ENCODE measurements at places on chromosomes 5 and 9.

- DNase-seq = no peak
These were observed 42.2 kb downstream of the SECISBP2 start for GRCh38 chr9:89360465-89360864.

DNA sequence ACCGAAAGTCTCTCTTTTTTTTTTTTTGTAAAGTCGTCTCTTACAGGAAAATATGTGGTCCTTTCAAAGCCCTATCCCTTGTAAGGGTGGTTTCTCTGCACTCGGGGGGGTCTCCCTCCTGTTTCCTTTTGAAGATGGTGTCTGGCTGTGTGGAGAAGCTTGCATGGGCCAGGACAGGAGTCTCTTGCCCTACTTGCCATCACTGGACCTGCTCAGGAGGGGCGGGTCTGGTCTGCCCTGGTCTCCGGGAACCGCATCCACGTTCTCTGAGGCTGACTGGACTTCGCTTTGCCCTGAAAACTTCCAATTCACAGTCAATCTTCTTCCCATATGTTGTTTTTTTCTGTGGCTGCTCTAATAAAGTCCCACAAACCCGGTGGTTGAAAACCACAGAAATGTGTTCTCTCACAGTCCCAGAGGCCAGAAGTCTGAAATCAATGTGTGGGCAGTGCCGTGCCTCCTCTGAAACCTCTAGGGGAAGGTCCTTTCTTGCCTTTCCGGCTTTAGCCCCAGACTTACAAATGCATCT is 92.9 kb upstream of the IER5L start:
- DNase-seq = no peak

DNA sequence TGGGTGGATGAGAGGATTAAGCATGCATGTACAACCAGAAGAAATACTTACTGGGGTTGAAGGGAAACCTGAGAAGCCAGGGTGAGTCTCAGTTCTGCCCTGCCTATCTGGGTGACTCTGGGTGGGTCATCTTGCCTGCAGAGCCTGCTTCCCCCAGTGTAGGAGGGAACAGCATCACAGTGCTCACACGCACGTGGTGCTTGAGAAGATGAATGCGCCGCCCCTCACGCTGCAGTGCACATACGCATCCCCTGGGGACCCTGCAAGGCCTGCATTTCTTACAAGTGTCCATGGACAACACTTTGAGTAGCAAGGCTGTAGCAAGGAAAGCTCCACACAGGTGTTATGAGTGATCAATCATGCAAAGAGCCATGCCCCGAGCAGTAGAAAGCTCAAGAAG is 18.7 kb upstream of the GABBR2 start:
- no peak for DNase-seq

GRCh38 chr5:154757814-154758406 is 2.7 kb downstream of the LARP1 start:
- no peak for DNase-seq

DNA sequence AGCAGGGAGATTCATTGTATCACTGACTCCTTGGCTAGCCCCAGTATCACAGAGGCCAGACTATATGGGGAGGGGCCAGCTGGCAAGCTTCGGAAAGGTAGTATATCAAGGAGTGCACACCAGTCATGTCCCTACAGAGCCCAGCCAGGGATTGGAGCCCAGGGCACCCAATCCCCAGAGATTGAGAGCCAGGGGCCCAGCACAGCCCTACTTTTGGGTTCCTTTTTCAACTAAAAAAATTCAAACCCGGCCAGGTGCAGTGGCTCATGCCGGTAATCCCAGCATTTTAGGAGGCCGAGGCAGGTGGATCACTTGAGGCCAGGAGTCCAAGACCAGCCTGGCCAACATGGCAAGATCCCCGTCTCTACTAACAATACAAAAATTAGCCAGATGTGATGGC is 5.4 kb upstream of the MYORG start:
- no peak for DNase-seq

DNA sequence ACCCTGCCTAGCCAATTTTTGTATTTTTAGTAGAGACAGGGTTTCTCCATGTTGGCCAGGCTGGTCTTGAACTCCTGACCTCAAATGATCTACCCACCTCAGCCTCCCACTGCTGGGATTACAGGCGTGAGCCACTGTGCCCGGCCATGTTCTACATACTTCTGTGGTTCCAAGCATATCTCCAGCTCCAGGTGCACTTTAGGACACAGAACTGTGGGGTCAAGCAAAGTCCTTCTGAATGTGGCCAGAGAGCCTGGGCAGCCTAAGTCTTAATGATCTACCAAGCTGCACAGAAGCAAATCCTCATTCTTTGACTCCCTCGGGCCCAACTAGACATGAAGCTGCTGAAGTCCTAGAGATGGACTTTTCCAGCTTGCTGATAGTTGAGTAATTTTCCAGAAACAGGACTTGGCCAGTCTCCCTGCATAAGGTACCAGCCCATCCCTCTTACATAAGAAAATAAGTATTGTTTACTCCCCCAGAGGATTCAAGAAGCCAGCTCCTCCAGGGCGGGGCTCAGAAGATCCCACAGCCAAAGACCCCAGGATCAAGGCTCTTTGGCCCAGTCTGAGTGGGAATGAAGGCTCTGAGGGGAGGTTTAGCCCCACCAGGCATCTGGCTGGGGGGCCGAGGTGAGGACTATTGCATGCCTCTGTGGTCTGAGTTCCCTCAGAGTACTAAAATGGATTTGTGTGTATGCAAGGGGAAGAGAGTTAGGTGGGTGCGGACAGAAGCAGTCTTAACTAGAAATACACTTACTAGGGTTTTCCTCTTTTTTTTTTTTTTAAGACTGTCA is 8.7 kb downstream of the CLTB start:
- no peak for DNase-seq

- no peak for DNase-seq
These were observed 183.0 kb upstream of the TRIM32 start for GRCh38 chr9:116504081-116504480.

DNA sequence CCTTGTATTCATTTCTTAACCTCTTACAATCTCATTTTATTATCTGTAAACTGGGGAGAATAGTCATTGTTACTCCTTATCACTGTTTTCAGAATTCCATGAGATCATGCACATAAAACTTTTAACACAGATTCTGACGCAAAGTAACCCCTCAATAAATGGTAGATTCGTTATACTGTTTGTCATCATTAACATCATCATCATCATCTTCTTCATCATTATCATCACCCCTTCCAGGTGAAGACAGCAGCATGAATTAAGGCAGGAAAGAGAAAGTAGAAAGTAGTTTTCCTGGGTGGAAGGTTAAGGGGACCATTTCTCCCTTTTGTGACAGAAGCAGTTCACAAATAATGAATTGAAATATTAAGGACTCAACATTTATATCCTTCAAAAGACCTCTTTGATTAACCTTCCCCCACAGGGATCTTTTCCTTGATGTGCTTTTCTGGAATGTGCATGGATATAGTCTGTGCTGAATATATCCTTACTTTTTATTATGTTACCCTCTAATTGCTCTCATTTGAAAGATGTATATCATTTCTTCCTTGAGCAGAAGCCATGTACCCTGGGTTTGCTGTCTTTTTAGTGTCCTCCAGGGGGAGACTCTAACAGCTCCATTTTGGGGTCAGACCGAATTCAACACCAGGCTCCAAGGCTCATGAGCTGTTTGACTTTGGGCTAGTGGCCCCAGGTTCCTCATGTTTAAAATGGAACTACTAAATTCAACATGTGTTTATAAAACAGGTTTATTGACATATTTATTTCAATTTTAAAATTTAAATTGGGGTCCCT is 1029.9 kb upstream of the WWC1 start:
- DNase-seq = no peak

DNA sequence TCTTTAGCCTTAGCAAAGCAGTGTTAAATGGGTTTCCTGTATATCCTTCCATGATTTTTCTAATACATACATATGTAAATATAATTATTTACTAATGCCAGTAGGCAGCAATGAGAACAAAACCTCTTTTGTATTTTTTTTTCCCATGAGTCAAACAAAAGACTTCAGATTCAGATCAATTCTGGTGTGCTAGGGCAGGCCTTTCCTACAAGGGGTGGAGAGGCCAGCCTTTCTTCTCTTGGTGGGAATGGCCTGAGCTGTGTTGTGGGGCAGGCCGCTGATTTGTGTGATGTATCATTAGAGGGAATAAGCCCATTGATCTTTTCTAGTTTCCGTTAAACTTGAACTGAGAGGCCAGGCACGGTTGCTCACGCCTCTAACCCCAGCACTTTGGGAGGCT is 115.5 kb upstream of the DMRT1 start:
- no peak for DNase-seq

DNA sequence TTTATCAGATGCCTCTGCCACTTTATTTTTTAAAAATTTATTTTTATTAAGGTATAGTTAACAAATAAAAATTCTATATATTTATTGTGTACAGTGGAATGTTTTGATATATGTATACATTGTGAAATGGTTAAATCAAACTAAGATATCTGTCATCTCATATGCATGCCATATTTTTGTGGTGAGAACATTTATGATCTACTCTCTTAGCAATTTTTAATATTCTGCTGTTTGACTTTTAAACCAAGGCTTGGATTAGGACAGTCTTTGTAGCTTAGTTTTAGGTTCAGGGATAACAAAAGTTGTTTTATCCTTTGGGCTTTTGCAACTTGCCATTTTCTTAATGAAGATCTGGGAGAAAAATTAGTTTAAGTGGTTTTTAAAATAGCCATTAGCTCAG is 46.0 kb upstream of the CDKN2B start:
- DNase-seq = no peak

GRCh38 chr9:108603141-108603540 is 252.6 kb downstream of the ACTL7B start:
- no peak for DNase-seq

DNA sequence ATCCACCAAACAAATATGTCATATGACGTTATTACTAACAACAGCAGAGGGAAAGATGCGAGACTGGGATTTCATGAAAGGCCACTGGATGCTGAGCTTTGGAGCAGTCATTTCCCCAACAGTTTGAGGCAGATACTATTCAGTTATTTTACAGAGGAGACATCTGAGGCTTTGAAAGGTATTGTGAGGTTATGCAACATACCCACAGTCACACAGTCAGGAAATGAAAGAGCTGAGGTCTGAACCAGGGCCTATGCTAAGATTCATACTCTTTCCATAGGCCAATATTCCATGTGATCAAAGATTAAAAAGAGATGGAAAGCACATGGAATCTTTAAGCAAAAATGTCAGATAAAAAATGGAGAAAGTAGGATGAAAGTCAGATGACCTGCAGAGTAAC is 63.0 kb downstream of the LPAR1 start:
- DNase-seq = no peak

DNA sequence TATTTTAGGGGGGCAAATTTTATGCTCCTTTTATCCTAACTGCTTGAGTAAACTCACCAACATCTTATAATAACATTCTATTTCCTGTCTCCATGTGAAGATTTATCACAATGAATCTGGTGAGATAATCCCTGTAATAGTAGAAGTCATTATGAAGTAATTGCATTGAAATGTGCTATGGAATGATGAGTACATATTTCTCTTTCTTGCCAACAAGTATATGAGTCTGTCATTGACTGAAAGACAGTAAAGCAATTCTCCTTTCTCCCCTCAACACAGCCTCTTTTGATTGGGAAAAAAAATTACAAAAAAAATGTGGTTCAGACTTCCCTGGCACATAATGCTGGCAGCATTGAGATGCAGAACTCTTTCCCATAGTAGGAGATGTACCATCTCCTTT is 459.2 kb upstream of the RGMB start:
- DNase-seq = no peak

DNA sequence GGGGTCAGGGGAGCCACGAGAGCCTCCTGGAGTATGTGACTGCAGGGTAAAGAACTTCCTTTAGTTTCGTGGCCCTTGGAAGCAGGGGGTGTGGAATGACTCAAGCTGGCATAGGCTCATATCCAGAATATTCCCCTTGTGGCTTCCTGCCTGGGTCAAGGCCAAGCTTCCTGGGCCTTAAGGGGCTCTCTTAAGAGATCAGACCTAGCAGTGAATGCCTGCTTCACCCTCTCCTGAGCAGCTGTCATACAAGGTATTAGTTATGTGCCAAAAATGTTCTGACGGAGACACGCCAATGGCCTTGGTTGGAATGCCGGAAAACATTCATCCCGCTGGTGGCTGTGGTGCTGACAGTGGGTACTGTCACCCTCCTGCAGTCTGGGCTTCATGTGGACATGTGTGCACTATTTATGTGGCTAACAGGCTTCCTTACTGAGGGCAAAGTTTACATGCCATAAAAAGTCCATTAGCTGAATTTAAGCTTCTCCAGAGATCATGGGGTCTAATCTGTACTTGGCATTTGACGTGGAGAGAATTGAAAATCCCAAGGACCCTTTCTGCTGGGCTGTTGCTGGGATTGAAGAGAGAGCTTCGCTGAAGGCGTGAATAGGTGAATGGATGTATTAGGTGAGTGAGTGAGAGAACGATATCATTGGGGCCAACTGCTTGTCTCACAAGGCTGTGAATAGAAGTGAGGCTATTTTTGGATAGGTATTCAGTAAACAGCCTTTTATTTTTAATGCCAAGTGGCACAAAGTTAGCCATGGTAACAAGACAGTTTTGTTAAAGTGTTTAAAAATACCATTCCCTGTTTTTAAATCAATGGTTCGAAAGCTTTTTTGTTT is 156.8 kb downstream of the MACROH2A1 start:
- DNase-seq = no peak

GRCh38 chr5:181221792-181222629 is 1.1 kb upstream of the TRIM41 start:
- DNase-seq = no peak

DNA sequence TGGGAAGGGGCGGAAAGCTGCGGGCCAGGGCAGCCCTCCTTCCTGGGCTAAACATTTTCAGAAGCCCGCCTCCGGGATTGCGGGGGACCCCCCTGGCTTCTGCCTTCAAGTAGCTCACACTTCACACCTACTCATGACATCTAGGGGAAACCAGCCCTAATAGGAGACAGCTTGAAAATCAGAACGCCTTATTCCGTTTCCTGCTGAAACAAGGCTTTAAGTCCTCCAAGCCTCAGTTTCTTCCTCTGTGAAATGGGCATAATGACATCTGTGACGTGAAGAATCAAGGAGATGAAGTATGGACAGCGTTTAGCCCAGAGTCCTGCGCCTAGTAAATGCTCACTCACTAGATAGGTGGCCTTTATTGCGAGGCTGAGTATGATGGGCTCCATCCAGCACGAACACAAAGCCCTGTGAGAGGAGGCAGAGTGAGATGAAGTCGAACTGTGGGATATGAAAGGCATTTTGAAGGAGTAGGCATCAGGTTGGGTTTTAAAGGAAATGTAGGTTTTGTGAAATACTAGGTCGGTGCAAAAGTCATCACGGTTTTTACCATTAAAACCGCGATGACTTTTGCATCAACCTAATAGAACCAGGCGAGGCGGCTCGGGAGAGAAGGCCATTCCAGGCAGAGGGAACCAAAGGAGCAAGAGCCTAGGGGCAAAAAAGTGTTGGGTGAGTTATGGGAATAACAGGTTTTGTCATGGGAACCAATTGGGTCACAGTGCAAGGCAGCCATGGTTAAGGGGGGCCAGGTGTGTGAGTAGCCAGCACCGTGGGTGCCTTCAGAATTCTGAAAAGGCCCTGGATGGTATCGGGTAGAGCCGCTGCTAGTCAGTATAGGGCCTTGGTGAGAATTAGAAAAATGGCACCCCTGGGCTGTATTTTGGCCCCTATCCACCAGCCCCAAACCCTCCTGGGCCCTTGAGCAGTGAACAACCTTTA is 1.0 kb upstream of the TSC1 start:
- no peak for DNase-seq

Data from GM12891 (cell line).